Head of caudate nucleus (tissue), 42 donors: ENCODE measurements at places on chromosomes 4 and X.

- DNase-seq = no peak
Measured at GRCh38 chr4:166838975-166839614, 395.2 kb downstream of the SPOCK3 start.

DNA sequence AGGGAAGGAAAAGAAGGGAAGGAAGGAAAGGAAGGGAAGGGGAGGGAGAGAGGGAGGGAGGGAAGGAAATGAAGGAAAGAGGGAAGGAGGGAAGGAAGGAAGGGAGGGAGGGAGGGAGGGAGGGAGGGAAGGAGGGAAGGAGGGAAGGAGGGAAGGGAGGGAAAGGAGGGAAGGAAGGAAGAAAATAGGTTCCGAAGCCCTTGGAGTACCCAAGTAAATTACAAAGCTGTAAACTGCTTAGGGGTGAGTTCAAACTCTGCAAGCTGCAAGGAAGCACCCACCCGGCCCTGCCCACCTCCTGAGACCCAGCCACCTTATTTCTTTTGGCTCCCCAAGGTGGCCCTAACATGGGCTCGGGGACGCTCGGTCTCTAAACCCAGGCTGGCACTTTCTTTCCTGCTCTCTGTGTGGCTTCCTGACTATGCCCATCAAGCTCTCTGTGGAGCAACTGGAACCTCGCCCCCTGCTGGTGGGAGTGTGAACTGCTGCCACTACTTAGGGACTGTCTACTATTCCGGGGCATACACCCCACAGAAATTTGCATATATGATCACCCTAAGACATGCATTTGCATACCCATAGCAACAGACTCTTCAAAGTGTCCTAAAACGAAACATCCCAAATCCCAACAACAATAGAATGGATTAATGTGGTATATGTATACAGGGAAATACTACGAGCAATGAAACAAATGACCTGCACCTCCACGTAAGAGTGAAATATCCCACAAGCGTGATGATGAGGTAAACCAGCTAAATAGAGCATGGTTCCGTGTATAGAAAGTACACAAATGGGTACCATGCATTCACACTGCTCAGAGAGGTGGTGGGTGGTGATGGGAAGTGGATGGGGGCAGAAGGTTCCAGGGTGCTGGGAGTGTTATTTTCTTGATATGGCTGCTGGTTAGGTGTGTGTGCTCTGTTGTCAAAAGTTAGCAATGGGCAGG, 151.7 kb upstream of the TBL1X start:
- DNase-seq = peak; percentile 48

DNA sequence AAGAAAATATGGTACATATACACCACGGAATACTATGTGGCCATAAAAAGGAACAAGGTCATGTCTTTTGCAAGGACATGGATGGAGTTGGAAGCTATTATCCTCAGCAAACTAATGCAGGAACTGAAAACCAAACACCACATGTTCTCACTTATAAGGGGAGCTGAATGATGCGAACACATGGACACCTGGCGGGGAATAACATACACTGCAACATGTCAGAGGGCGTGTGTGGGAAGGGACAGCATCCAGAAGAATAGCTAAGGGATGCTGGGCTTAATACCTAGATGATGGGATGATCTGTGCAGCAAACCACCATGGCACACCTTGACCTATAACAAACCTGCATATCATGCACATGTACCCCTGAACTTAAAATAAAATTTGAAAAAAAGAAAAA, 19.5 kb upstream of the CNKSR2 start:
- DNase-seq = no peak

DNA sequence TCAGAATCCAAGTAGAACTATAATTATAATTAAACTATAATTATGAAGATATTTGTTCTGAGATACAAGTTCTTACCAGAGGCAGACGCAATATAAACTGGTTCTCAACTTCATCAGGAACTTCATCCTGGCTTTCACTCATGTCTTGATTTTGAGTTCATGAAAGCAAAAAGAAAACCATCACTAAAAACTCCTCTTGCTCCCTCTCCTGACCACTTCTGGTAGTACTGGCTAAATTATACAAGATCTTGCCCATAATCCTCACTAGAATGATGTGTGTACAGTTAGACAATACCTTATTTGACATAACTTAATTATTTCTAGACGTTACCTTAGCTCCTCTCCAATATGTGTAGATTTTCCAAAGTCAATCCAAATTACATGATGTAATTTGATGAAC, 3.7 kb downstream of the TAF7L start:
- DNase-seq = no peak

DNA sequence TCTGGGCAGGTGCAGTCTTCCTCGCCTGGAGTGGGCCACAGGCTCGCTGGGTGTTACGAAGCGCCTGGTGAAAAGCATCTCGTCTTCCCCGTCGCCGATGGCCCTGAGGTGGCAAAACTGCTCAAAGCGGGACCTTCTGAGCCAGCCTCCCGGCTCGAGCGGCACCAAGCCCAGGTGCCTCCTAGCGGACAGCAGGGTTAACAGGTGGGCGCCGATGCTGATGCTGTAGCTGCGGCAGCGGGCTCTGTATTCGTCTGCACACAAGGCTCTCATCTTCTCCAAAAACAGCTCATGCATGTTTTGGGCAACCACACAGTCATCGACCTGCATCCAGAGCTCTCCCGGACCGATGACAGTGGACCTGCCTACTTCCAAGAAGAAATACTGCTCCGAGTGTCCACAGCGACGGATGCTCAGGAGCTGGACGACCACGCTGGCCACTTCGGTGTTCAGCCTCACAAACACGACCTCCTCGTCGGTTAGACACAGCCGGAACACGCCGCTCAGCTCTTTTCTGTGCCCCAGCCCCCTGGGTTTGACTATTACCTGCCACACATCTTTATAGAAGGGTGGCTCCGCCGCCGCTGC, 1.2 kb downstream of the IRS4 start:
- DNase-seq = peak; percentile 6

GRCh38 chr4:48275247-48275646, 5.6 kb upstream of the TEC start:
- no peak for DNase-seq

DNA sequence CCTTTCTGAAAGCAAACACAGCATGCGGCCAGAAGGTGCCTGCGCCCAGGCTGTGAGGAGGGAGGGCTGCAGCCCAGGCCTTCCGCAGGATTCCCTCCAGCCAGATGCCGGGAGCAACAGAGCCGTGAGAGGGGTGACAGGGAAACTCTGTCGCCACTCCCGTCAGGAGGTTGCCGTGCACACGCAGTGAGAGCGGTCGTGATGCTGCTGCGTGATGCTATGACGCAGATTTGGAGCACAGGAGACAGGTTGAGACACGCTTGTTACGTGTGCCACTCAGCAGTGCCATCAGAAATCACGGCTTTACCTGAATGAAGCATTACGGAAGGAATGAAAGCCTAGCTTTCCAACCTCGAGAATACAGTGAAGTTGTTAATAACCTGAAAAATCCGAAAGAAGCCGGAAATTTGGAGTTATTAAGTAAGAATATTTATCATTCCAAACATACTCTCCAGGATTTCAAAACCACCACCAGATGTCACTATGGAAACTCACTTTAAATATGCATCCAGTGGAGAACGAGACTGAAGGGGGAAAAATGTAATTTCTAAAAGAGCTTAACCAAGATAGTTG, 54.4 kb downstream of the FAT1 start:
- DNase-seq = peak; percentile 78

DNA sequence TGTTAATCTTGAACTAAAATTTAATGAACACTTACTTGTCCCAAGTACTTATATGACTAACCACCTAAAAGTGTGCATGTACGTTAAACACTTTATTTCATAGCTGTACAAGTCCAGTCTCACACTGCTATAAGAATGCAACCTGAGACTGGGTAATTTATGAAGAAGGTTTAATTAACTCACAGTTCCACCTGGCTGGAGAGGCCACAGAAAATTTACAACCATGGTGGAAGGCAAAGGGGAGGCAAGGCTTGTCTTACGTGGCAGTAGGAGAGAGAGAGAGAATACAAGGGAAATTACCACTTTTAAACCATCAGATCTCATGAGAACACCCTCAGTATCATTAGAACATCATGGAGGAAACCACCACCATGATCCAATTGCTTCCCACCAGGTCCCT, 748.7 kb upstream of the HS3ST1 start:
- no peak for DNase-seq

DNA sequence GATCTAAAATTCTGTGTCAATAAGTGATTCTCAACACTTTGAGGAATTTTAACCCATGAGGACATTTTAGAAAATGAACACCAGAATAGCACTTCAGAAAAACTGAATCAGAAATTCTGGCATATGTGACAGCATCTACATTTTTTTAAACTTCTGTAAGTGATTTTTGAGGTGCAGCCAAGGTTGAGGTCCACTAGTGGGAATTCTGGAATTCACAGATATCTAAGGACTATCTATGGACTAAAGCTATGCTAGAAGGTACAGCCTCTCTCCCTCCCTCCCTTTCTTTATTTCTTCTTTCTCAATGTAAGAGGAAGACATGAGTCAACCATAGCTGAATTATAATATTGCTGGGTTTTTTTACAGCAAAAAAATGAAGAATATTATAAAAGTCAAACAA, 508.2 kb upstream of the ATOH1 start:
- DNase-seq = no peak

GRCh38 chrX:136255541-136255940, 4.3 kb upstream of the MAP7D3 start:
- no peak for DNase-seq

DNA sequence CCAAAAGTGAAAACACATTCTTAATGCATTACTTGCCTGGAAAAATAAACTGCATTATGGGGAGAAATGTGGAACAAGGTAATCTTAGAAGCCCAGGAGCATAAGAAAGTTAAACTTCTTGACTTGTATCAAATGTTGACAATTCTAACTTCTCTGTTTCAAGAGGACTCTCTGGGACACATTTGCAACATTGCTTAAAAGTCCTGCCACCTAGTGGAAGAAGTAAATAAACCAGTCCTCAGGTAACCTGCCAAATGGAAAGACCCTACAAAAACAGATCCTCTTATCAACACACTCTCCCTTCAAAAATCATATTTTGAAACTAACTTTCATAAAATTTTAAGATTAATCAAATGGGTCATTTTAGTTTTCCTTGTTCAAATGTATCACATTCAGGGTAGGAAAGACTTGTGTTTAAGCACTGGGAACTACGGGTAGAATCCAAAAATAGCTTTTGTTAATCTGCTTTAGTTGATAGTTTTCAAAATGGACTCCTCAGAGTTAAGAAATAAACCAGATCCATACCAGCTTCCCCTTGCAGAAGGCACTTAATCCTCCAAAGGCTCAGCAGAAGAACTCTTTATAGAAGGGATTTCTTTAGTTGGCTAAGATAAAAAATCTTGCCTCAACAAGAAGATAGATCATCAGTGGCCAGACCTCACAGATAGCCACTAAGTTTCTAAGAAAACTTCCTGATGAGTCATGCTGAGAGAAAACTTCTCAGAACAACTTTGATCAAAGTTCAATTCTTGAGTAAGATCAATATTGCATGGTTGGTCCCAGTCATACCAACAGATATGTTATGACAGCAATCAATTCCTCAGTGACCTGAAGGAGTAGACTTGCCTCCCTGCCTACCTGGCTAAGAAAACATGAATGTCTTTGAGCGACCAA, 141.7 kb downstream of the HHIP start:
- DNase-seq = no peak

DNA sequence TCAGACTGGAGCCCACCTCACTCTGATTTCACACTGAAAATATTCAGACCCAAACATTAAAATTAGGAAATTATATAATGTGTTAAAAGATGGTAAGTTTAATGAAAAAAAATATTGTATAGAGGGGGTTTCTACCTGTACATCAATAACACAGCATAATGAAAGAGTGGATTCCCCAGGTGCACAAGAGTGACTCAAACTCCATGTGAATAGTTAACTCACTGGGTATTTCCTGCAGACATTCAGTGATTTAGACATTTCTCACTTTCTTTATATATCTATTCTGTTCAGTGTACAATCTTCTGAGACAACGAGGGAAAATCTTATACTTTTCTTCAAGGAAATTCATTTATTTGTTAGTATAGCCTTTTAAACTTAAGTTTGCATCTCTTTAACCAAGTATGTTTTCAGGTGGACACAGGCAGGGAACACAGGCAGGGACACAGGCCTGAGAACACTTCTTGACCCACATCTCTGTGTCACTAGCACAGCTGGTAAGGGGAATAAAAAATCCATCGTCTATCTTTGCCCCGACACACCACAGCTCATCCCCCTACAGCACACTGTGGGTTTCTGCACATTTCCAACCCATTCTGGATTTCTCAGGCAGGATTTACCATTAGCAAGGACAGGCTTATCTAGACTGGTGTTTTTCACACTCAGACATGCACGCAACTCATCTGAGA, 525.5 kb upstream of the BOD1L1 start:
- no peak for DNase-seq

GRCh38 chr4:44632089-44632488, 19.3 kb downstream of the YIPF7 start:
- DNase-seq = no peak

- DNase-seq = no peak
Measured at GRCh38 chr4:10161146-10161545, 44.5 kb upstream of the WDR1 start.

DNA sequence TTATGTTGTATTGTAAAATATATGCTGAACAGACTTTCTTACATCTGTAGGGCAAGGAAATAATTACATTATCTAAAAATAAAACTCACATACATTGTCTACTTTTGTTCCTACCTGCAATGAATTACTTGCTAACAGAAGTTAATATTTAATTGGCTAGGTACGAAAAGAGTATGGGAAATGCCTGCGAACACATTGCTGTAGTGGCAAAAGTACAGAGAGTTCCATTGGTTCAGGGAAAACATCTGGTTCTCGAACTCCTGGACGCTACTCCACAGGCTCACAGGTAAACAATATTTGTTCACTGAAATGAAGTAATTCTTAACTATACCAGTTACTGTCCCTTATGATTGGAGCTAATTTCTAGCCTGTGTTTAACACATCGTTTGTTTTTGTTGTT, 837.4 kb downstream of the ADGRL3 start:
- DNase-seq = no peak

- DNase-seq = no peak
Measured at GRCh38 chrX:150813922-150814321, 84.5 kb downstream of the CD99L2 start.

DNA sequence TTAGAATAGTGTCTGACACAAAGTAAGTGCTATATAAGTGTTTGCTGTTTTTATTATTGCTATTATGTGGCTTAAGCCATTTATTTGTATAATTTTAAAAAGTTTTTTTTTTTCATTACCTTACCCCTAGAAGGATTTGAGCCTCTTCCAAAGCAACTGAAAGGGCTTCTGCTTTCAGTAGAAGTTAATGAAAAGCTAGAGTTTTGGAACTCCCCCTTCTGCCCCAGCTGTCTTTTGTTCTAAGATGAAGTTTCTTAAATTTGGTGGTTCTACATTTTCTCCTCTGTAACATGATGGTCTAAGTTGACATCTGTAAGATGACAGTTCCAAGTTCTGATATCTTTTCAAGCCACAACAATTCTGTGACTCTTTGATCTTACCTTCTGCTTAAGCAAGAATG, 30.3 kb downstream of the FHIP1A start:
- DNase-seq = no peak

GRCh38 chr4:95358421-95358820, 190.4 kb downstream of the UNC5C start:
- no peak for DNase-seq
